ENCODE measurements at places on chromosomes 12 and 14.

- no peak for DNase-seq
Measured at GRCh38 chr14:94040796-94041195, 14.7 kb downstream of the OTUB2 start.

- DNase-seq: no peak
Measured at GRCh38 chr12:5220099-5220498, 176.4 kb downstream of the KCNA5 start.

DNA sequence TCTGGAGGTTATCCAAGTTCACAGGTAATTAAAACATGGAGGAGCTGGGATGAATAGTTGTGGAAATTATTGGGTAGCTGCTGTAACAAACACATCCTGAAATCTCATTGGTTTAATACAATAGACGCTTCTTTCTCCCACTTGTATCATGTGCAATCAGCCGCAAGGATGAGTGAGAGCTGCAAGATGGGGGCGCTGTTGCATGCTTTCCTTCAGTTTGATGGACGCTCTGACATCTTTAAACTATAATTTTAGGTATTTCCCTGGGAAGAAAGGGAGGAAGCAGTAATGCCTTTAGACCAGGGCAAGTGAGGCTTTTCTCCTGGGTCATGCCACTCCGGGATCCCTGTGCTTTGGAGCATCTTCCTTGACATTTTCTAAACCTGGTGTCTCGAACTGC is 178.7 kb downstream of the PAWR start:
- no peak for DNase-seq

DNA sequence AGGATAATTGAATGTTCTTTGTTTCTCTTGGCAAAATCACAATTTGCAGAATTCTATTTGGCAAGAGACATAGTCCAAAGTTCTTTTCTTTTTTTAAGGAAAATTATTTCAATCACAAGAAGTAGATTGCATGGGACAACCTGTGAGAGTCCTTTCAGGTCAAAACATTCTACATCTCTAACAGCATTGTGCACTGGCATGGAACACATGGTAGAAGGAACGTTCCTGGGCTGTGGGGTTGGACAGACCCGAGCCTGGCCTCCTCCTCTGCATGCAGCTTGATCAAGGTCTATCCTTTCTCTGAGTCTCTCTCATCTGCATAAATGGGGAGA is 88.6 kb upstream of the CPSF6 start:
- DNase-seq: no peak

DNA sequence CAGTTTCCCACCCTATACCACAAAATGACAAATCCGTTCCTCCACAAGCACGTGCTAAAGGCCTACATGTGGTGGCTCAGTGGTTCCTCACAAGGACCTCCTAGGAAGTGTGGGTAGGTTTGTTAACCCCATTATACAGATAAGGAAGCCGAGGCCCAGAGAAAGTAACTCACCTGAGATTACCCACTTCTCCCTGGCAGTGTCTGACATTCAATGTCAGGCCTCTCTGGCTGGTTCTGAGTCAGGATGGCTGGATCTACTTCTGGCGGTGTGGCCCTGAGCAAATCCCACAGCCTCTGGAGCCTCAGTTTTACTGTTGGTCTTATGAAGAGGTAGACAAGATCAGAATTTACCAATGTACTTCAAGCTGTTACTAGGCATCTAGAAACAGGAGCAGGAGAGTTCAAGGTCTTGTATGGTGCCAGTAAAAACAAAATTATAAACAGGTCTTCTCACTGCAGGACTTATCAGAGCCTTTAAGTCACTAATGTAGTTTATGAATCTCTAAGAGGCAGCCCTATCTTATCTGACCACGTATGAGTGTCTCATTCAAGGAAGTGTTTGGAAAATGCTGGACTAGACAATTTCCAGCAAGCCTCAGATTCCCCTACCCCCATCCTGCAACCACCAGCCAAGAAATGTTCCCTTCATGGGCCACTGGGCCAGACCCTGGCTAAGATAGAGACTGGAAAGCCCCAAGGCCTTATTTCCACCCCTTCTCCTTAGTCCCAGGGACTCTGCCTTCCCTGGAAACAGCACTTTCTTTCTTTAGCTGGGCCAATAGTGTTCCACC is 4.2 kb downstream of the HSPB8 start:
- DNase-seq: no peak

Data from stimulated activated CD4-positive, alpha-beta T cell treated with anti-CD3 and anti-CD28 coated beads, Interleukin-1b, Interleukin-23, amount 100 ng/mL, for 1 hour (primary cell).